ENCODE measurements at places on chromosomes 1 and 21.
A peak's percentile ranks its signal among the peaks of the same experiment; 100 is the strongest.

GRCh38 chr1:202165267-202165941 is 5.0 kb upstream of the PTPN7 start:
- DNase-seq: no peak

GRCh38 chr21:32307706-32308105 is 9.1 kb downstream of the MRAP start:
- no peak for DNase-seq

GRCh38 chr1:36728846-36729245 is 246.1 kb upstream of the CSF3R start:
- DNase-seq: no peak

DNA sequence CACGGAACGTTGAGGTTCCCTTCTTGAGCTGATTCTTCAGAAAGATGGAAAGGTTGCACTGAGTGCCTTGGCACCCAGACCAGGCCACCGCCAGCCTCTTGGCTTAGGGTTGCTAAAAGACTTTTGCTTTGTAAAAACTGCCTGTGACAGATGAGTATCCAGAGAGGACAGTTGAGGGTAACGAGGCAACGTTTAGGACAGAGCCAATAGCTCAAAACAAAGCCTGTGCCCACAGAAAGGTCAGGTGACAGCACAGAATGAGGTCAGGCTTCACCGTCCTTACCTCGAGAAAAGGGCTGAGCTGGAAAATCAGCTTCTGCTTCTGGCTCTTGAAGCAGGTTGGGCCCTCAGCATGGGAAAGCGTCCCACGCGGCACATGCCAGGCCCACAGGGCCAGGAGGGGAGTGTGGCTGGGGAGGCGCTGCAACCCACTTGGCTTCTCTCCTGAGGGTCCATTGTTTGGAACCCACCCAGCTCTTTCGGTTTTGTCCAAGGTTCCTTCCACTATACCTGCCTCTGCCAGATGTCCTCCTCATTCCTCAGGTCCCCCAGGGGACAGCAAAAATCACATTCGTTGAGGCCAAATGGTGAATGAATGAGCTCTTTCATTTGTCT is 55.5 kb downstream of the SCCPDH start:
- no peak for DNase-seq

GRCh38 chr21:41948078-41948895 is 5.5 kb downstream of the C2CD2 start:
- DNase-seq: no peak

GRCh38 chr1:39508857-39509305 is 17.4 kb downstream of the BMP8A start:
- DNase-seq: no peak

GRCh38 chr1:71080230-71080738 is 551 bp downstream of the ZRANB2 start:
- DNase-seq: peak; percentile 18

DNA sequence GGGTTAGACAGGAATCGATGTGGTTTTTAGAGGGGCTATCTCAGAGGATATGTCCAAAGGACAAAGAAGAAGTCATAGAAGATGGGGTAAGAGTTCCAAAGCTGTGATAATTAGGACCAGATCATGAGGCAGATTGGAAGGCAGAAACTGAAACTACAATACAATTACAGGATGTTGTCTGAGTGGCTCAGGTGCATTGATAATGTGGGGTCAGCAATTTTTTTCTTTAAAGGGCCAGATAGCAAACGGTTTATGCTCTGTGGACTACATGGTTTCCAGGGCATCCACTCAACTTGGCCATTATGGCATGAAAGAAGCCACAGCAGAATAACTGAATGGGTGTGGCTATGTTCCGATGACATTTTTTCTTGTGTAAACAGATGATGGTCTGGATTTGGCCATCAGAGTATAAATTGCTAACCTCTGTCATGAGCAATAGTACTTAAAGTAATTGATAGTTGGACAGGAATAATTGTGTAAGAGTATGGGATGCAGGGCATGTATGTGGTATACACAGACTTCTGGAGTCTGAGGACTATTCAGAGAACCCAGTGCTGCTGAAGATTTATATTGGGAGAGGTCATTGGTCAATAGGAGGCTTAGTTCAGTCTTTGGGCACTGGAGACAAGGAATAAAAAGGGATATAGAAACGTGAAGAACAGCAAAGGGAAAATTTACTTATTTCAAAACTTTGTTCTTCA is 198.4 kb upstream of the ADGRL4 start:
- DNase-seq: no peak

DNA sequence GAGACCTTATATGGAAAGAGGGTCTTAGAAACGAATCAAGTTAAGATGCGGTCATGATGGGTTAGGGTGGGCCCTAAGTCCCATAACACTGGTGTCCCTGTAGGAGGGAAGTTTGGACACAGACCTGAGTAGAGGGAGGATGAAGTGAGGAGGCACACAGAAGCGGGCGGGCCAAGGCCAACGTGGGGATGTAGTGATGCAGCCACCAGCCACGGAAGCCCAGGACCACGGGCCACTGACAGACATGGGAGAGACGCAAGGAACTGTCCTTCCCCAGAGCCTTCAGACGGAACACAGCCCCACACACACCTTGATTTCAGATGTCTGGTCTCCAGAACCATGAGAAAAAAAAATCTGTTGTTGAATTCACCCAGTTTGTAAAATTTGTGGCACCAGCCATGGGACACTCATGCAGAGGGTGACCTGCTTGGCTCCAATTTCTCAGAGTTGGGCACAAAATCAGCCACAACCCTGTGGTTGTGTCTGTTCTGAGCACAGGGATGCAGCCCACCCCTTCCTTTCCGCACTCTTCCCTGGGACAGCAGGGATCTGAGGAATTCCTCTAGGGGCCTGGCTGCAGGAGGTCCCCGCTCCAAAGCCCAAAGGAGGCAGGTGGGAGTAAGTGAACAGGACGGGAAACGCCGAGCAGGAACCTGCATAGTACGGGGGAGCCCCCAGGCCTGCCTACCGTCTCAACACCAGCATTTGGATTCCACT is 61.1 kb downstream of the RIPK4 start:
- no peak for DNase-seq

GRCh38 chr1:92855236-92855635 is 23.4 kb downstream of the RPL5 start:
- DNase-seq: no peak

GRCh38 chr1:50111503-50111902 is 2.8 kb downstream of the ELAVL4 start:
- no peak for DNase-seq
